Stimulated activated CD4-positive, alpha-beta T cell treated with anti-CD3 and anti-CD28 coated beads, Interleukin-12 subunit alpha, Interleukin-12 subunit beta, amount 100 ng/mL, for 4 hours (primary cell): ENCODE measurements at places on chromosomes 7 and 10.

- DNase-seq, result no peak
Observed at GRCh38 chr10:50362547-50363125, 111.3 kb upstream of the ASAH2 start.

DNA sequence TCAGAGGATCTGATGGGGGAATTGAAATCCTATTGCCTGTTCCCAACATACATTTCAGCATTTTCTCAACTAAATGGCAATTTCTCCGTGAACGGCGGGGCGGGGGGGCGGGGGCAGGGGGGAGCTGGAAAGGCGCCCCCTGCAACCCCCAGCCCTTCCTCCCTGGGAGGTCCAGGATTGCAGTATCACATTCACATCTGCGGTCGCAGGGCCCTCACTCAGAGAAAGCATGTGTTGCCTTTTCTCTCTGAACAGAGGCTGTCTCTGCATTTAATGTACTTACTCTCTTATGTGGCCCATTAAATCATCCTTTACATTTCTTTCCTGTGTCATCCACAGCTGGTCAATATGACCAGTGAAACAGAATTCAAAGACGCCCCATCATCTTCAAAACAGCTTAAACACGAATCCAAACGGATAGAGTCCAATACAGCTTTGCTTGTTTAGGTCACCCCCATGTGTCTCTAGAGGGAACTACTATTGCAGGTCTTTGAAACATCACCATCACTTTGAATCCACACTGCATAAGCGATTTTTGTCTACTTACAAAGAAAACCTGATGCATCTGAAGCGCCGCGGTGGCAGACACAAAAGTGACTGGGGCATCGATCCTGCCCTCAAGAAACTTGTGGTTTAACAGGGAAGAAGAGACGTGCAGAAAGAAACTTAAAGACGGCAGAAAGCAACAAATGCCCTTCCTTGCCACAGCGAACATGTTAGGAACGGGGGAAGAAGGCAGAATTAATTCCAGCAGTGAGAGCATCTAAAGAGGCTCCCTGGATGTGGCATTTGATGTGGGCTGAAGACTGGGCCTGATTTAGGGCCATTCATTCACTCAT, 17.0 kb upstream of the ECHDC3 start:
- no peak for DNase-seq

- DNase-seq, result peak; percentile 45
Observed at GRCh38 chr7:1054861-1055450, 10.6 kb downstream of the GPR146 start.

GRCh38 chr10:108598320-108598695, 1325.0 kb downstream of the XPNPEP1 start:
- no peak for DNase-seq

DNA sequence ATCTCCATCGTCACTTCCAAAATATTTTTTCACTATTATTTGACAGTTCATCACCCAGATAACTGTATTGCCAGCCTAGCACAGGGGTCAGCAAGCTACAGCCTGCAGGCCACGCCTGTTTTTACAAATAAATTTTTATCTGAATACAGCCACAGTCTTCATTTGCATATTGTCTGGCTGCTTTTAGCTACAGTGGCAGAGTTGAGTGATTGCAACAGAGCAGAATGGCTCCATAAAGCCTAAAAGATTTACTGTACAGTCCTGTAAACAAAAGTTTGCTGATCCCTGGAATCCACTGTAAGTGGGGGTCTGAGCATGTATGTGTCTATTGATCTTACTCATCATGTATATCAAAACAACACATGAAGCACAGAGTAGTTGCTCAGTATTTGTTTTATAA, 45.9 kb upstream of the GNAI1 start:
- DNase-seq, result no peak

DNA sequence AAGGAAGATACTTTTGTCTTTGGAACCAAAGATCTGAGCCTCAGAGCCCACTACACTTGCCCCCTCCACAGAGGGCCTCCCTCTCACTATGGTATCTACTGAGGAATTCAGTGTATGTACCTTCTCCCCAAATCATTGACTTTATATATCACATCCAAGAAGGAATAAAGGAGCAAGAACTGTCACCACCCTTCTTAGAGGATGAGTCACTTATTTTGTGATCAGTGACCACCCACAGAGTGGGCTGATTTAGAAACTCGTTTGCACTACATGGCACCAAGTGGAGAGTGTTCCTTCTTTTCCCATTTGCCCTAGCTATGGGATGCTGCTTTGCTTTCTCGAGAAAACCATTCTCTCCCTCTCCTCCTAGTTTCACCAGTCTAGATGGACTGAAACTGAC, 5.7 kb downstream of the TMEM243 start:
- no peak for DNase-seq

GRCh38 chr7:106285855-106286492, 1.2 kb upstream of the NAMPT start:
- peak; percentile 23 for DNase-seq

- no peak for DNase-seq
Observed at GRCh38 chr10:16653224-16653623, 131.5 kb upstream of the C1QL3 start.

DNA sequence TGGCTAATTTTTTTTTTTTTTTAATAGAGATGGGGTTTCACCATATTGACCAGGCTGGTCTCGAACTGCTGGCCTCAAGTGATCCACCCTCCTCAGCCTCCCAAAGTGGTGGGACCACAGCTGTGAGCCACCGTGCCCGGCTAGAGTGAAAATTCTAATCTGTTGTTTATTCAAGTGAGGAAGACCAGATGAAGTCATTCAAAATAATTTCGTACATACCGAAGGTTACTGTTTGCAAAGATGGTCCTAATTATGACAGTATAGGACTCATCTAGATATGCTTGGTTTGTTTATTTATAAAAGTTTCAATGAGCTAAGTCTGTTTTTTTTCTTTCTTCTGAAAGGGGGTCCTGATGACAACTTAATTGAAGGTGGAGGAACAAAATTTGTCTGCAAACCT, 376.8 kb downstream of the EXOC4 start:
- no peak for DNase-seq

DNA sequence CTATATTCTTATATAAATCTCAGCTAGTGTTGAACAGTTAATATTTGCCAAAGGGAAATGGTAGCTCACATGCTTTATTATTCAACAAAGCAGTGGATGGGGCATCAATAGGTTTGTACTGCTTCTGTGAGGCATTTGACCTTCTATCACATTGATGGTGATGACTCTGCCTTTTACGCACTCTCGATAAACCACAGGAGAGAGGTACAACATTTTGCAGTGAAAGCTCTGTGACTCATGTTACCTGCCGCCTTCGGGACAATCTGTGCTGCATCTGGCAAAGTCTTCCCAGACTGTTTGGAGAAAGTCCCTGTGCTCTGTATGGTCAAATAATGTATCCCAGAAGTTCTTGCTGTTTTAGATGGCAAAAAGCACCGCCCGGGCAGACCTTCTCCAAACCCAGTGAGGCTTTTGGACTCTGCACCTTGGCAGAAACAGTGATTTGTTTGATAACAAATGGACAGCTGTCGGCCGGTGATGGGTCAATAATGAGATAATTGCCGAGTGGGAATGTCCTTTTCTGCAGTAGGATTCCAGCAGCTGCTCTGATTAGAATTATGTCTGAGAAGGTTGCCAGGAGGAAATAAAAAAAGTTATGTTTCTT, 61.0 kb downstream of the PLPP4 start:
- DNase-seq, result no peak

- DNase-seq, result no peak
Observed at GRCh38 chr10:110034596-110034995, 26.8 kb downstream of the ADD3 start.

DNA sequence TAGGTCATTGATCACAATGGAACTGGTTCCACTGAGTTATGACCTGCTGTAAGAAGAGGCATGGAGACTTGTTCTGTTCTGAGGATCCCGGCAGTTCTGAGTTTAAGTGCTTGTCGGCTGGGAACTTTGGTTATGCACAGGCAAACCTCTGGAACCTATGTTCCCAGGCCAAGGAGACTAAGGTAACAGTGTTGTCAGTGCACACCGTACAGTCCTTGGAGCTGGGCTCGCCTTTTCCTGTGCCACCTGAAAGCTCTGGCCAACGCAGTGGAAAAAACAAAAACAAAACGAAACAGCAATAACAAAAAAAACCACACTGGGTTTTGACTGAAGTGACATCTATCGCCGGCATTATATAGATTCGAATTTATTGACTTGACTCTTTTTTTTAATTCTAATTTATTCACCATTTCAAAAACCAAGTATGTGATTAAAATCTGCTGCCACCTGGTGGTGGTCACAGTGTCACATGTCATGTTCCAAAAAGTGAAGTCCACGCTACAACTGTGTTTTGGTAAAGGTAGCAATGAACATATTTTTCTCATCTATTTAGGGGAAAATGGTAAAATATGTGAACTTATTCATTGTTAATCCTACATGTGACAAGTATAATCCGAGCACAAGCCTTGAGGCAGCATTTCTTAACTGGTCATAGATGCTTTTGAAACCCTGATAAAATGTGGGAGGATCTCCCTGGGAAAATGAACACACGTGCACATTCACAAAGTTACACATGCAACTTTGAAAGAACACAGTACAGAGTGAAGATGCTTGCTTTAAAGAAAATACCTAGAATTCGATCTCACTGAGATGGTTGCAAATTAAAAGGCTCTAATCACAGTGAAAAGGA, 113.8 kb upstream of the PPP2R2D start:
- DNase-seq, result peak; percentile 13

DNA sequence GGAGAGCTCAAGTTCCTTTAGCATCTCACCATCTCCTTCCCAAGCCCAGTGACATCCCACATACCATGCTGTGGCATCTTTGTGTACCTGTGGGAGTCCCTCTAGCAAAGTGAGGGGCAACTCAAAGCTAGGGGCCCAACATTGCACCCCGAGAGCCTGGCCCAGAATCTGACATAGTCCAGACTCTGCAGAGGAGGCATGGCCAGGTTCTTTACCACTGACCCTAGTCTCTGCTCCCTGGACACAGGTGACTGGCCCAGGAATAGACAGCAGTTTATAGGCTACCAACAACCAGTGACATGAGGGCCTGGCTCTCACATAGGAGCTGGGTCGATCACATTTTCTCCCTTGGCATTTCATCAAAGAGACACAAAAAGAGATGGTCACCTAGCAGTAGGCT, 444.0 kb upstream of the ZMIZ1 start:
- no peak for DNase-seq

DNA sequence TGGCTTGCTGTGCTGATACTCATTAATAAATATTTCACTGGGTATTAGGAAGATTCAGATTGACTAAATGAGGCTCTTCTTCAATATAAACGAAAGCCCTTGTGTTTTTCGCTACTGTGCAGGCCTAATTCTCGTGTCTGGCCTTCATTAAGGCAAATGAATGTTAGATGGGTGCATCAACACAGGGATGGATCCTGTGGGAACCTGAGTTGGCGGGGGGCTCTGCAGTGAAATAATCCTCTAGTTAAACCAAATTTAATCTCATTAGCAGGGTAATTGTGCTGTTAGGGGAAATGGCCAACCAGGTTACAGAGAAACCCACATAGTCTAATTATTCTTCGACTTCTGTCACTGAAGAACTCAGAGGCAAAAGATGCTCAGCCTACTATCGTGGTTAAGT, 325.8 kb upstream of the LRGUK start:
- no peak for DNase-seq

GRCh38 chr10:93541402-93542357, 24.8 kb upstream of the FFAR4 start:
- peak; percentile 15 for DNase-seq

- DNase-seq, result no peak
Observed at GRCh38 chr10:89351412-89351779, 23.6 kb downstream of the IFIT3 start.

- no peak for DNase-seq
Observed at GRCh38 chr10:70920519-70920918, 32.2 kb upstream of the PCBD1 start.

- no peak for DNase-seq
Observed at GRCh38 chr10:131728286-131729228, 172.3 kb upstream of the PPP2R2D start.

DNA sequence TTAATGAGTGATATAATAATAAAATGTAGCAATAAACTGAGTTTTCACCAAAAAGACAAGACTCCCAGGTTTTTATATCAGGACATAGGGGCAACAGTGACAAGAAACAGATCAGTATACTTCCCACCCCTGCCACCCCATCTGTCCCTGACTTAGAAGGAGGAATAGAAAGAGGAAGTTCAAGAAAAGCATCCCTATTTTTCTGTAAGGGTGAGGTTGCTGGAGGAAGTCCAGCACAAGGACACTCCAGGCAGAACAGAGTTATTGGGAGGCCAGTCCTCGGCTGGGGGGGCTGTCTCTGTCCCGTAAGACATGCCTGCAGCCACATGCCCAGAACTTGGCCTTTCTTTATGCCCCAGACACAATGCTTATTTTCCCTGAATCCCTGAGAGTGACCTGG, 16.5 kb upstream of the TLX1 start:
- DNase-seq, result no peak

GRCh38 chr10:35451151-35452016, 115.1 kb downstream of the CCNY start:
- no peak for DNase-seq

- DNase-seq, result no peak
Observed at GRCh38 chr7:124432009-124432578, 333.5 kb downstream of the GPR37 start.

GRCh38 chr10:112160834-112161233, 22.7 kb downstream of the GPAM start:
- no peak for DNase-seq

- DNase-seq, result no peak
Observed at GRCh38 chr7:73831834-73832651, 1.2 kb downstream of the CLDN4 start.

GRCh38 chr7:106167439-106168136, 55.5 kb upstream of the SYPL1 start:
- no peak for DNase-seq
